Myocyte (in vitro differentiated cells): ENCODE measurements at places on chromosomes 5 and 9. TPM values are rescaled to one million over a fixed set of nuclear protein-coding genes. Genes with fewer than 3 reads are reported as not detected.

IL31RA gene
- 0.16 TPM in 1 of 2 replicates, not detected in the other for total RNA-seq

IFNA2 gene
- total RNA-seq, result not detected in 2 replicates

BASP1 gene
- 69.7 and 80.7 TPM in 2 replicates for total RNA-seq

SPATA31D4 gene
- not detected in 2 replicates for total RNA-seq

PCDHB10 gene
- 6.7 and 7.4 TPM in 2 replicates for total RNA-seq

CACFD1 gene
- 20.2 and 26.6 TPM in 2 replicates for total RNA-seq

C9orf50 gene
- total RNA-seq, result not detected in 2 replicates

NRG2 gene
- not detected in 2 replicates for total RNA-seq

PTGR1 gene
- total RNA-seq, result 56.4 and 72.9 TPM in 2 replicates

PRDM9 gene
- not detected in 2 replicates for total RNA-seq

SLC4A9 gene
- not detected in 2 replicates for total RNA-seq

SOHLH1 gene
- total RNA-seq, result not detected in 2 replicates

CCL21 gene
- not detected in 2 replicates for total RNA-seq

CMBL gene
- total RNA-seq, result 2.0 TPM in 2 replicates

CDO1 gene
- 2.4 and 8.0 TPM in 2 replicates for total RNA-seq

SLC34A3 gene
- 0.56 and 0.62 TPM in 2 replicates for total RNA-seq

SLC6A7 gene
- 0.10 TPM in 1 of 2 replicates, not detected in the other for total RNA-seq
